ENCODE measurements at places on chromosomes 16 and 17.
A peak's percentile ranks its signal among the peaks of the same experiment; 100 is the strongest.

DNA sequence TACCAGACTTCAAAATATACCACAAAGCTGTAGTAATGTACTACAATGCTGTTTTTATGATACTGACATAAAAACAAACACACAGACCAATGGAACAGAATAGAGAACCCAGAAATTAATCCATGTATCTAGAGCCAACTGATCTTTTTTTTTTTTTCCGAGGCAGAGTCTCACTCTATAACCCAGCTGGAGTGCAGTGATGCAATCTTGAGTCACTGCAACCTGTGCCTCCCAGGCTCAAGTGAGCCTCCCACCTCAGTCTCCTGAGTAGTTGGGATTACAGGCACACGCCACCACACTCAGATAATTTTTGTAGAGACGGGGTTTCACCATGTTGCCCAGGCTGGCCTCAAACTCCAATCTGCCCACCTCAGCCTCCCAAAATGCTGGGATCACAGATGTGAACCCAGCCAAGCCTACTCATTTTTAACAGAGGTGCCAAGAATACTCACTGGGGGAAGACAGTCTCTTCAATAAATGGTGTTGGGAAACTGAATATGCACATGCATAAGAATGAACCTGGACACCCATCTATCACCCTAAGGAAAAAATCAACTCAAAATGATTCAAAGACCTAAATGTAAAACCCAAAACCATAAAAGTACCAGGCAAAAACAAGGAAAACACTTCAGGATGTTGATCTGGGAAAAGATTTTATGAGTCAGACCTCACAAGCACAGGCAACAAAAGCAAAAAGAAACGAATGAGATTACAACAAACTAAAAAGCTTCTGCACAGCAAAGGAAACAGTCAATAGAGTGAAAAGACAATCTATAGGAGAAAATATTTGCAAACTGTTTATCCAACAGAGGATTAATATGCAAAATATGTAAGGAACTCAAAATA, 63.1 kb downstream of the STX8 start:
- no peak for DNase-seq

- no peak for DNase-seq
Measured at GRCh38 chr16:10675861-10676260, 18.9 kb downstream of the TEKT5 start.

- peak; percentile 77 for DNase-seq
Measured at GRCh38 chr17:61002316-61002736, 324.7 kb downstream of the BCAS3 start.

DNA sequence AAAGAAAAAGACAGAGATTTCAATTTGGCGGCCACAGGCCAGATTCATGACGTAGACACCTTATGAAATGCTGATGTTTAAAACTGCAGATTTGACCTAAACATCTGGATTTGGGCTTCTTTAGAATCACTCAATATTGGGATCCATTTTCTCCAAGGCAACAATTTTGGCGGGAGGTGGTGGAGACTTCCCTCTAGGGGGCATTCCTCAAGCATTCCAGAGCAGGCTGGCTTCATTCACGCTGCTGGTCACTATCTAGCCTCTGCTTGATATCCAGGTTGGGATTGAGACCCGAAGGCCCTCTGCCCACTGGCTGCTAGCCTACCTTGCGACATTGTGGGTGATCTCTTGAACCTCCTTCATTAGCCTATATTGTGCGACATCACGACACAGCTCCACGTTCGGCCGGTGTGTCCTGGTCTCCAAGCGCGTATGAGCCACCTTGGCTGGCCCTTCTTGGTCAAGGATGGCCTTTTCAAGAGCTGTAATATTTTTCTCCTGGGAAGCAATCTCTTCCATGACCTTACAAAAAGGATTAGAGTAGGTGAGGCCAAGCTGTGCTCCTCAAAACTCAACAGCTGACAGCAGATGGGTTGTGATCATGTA, 24.5 kb downstream of the FBXO39 start:
- DNase-seq = no peak
